ENCODE measurements at places on chromosomes 13 and 19.

- no peak for DNase-seq
These were observed 1.6 kb upstream of the EPN1 start for GRCh38 chr19:55673465-55673864.

DNA sequence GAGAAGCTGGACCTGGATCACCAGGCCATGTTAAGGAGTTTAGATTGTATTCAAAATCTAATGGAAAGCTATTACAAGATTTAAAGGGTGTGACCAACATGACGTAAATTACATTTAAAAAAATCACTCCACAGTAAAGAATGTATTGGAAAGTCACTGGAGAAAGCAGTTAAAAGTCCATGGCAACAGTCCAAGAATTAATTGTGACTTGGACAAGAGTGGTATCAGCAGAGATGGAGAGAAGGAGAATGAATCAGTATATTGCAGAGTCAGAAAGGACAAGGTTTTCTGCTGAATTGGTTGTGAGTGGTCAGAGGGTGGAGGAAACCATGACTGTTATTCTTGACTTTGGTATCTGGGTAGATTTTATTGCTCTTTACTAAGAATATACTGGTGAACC, 535.1 kb upstream of the SLITRK1 start:
- no peak for DNase-seq

GRCh38 chr19:38190061-38190460, 34.0 kb downstream of the DPF1 start:
- DNase-seq = no peak

DNA sequence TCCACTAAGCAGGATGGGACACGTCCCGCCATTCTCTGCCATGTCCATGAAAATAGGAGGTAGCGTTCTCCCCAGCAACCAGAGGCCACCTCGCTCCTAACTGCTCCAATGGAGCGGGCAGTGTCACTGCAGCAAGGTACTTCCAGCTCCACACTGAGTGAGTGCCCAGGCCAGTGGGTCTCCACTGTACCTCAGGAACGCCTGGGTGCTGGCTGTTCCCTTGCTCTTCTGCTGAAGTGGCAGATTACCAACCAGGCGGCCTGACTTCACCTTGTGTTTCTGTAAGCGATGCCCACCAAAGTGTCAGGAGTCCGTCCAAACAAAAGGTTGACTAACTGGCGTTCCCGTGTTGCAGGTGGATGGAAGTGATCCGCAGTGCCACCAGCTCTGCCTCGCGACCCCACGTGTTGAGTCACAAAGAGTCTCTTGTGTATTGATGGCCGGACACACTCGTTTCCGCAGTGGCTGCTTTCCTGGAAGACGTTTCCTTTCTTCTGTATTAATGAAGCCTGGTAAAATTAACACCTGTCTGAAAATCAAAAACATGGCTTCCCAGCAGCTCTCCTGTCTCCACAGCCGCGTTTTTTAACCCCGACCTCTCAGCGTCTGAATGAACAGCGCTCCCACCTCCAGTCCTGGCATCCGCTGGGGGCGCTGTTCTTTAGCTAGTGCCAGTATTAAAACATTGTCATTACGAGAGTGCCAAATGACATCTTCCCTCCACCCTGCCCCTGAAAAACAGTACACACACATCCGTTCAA, 128.8 kb downstream of the STK24 start:
- DNase-seq = no peak

- no peak for DNase-seq
These were observed 783 bp upstream of the ZNF587B start for GRCh38 chr19:57829316-57829715.

GRCh38 chr13:99312493-99312883, 5.3 kb upstream of the GPR183 start:
- DNase-seq = no peak

- no peak for DNase-seq
These were observed 29.6 kb downstream of the URI1 start for GRCh38 chr19:29971648-29972047.

DNA sequence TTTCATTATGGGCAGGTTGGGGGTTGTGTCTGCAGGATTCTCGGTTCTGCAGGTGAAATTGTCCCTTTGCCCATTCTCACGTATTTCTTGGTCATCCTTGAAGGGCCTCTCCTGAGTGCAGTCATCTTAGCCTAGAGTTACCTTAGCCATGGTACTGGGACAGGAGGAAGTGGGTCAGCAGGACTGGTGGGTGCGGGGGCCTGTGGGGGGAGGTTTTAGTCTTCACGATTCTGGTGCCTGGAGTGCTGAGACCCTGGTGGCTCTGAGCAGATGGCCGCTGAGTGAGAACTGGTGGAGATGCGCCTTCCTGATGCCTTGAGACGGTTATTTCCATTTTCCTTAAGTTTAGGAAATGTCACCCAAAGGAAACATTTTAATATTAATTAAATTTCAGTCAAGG, 11.8 kb downstream of the COL4A2 start:
- no peak for DNase-seq

DNA sequence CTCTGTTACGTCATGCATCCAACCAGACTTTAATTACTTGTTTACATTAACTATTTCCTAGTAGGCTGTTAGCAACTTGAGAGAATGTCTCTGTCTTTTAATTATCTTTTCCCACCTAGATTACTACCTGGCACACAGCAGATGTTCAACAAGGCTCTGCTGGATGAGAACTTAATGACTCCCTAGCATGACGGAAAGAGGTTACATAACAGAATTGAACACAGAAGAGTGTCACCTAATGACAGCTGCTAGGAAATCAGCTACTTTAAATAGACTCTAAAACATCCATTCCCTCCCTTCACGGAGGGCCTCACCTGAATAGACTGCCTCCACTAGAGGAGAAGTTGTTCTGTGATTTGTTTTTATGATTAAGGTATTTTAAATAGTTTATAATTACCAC, 110.8 kb downstream of the TEX29 start:
- no peak for DNase-seq

GRCh38 chr19:13952931-13953531, 722 bp downstream of the DCAF15 start:
- DNase-seq = no peak

DNA sequence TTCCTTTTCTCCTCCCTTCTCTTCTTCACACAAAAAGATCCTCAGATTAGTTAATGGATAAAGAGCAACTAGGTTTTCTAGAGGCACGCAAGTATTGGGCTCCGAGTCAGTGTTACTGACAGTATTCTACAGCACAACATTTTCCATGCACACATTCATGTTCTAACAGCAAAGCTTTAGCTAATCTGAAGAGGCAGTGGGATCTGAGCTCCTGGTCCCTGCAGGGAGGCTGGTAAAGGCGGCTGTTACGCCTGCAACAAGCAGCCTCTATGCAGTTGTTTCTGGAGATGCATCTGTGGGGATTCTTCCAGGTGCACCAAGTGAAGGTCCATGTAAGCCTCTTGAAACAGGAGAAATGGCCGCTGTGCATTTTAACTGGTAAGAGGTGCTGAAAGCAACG, 143.8 kb downstream of the EFNB2 start:
- no peak for DNase-seq

GRCh38 chr19:39816287-39817048, 17.5 kb downstream of the DYRK1B start:
- DNase-seq = no peak

DNA sequence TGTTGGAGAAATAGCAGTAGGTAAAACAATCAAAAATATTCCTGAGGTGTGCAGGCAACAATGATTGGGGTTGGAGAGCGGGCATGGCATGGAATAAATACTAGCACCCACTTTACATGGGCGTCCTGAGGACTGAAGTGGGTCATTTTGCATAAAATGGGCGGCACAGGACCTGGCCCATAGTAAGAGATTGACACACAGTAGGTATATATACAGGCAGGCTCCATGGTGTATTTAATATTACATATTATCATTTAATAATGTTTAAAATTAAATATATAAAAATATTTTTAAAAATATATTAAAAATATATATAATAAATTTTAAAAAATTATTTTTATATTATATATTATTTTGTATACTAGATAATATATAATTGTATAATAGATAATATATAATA, 48.3 kb downstream of the CRYL1 start:
- no peak for DNase-seq

GRCh38 chr13:83733293-83733692, 149.0 kb downstream of the SLITRK1 start:
- no peak for DNase-seq

DNA sequence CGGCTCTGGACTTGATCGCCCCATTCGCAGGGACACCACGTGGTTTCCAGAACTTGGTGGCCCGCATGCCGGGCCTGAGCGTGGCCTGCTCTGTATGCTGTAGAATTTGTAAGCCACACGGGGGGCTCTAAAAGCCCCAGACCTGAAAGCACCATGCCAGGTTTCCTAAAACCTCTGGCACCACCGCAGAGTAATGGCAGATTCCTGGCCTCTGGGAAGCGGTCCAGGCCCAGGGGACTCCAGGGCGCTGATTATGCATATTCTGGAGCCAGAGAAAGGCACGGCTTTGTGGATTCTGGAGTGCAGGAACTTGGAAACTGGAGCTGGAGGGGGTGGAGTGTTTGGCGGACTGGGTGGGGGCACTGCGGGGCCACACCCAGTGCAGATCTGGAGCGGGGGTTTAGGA, 3.7 kb downstream of the FTL start:
- no peak for DNase-seq

DNA sequence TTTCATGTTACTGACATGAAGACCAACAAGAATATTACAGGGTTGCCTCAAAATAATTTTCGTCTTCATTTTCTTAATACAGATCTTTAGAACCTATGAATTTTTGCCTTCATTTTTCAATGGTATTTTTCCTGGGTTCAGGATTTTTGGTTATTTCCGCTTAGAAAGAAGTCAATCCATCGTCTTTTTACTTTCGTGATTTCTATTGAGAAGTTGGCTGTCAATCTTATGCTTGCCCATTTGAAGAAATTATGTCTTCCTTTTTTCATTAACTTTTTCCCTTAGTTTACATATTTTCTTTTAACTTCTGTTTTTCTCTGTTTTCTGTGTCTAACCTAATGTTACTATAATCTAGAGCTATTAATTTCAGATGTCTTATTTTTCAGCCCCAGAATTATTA, 868.9 kb upstream of the SLC10A2 start:
- no peak for DNase-seq

DNA sequence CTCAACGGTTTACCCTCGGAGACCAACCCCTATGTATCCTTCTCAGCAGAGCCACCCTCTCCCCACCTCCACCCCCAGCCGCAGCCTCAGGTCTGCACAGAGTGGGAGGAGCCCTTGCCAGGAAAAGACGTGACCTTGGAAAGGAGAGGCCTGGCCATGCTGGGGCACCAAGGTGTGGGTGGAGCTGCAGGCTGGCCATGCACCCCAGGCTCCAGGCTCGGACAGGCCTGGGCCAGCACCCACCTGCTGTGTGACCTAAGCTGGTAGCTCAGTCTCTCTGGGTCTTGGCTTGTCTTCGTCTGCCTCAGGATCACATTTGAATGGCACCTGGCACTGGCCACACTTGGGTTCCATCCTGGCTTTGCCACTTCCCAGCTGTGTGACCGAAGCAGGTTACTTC, 29.5 kb downstream of the CCDC8 start:
- DNase-seq = no peak

GRCh38 chr19:41646589-41647204, 19.8 kb upstream of the CEACAM4 start:
- no peak for DNase-seq

GRCh38 chr13:23671377-23671776, 101.2 kb downstream of the TNFRSF19 start:
- no peak for DNase-seq

GRCh38 chr13:24272452-24273161, 36.8 kb upstream of the C1QTNF9 start:
- no peak for DNase-seq

DNA sequence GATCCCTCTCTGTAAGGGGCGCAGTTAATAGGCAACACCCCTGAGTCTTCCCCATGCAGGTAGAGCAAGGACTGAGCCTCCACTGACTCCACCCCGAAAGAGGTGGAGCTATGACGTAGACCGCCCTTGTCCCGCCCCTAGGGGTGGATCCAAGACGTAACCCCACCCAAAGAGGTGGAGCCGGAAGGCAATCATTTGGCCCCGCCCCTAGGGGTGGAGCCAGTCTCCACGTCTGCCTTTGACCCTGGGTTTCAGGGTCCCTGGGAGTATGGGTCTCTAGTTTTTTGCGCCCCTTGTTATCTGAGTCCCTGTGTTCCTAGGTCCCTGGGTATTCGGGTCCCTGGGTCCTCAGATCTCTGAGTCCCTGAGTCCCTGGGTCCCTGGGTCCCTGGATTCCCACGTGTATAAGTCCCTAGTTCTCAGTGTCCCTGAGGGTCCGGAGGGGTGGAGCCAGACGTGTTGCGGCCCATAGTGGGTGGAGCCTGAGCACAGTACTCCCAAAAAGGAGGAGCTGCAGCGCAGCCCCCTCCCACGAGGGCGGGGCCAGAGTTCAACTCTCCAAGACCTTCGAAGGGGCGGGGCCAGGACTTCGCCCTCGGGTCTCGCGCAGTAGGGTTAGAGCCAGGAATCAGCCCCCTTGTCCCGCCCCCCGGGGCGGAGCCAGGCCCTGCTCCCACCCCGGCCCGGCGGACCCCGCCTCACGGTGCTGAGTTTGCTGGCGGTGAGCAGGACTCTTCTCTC, 5.3 kb downstream of the DENND1C start:
- DNase-seq = no peak
